M059J (cell line): ENCODE measurements at places on chromosomes 16 and 17.

DNA sequence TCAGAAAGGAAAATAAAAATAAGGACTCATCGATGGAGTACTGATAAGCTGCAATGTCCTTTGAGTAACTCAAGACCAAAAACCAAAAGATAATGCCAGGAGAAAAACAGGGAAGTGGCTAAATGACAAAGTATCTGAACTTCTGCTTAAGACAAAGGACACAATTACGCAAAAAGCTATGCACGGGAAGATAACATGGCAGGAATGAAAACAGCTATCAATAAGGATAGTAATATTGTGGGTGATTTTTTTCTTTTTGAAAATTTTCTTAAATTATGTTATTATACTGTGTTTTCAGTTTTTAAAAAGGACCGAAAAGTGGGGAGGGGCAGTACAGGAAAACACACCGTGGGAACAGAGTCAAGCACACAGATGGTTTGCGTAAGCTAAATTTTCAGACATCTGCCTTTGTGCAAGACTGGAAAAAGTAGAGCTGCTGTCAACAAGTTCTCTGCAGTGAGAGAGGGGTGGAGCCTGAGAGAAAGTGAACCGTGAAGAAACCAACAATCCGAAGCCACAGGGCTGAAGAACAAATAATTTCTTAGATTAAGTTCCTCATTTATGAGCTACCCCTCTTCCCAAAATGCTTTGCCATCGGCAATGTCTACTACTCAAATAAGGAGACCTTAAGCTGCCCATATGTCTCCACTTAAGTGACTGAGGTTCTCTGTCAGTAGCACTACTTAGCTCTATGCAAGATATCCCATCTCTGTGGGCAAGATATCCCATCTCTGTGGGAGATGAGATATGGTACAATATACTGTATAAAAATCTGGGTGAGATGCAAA, 99.9 kb upstream of the CORO6 start:
- no peak for DNase-seq

DNA sequence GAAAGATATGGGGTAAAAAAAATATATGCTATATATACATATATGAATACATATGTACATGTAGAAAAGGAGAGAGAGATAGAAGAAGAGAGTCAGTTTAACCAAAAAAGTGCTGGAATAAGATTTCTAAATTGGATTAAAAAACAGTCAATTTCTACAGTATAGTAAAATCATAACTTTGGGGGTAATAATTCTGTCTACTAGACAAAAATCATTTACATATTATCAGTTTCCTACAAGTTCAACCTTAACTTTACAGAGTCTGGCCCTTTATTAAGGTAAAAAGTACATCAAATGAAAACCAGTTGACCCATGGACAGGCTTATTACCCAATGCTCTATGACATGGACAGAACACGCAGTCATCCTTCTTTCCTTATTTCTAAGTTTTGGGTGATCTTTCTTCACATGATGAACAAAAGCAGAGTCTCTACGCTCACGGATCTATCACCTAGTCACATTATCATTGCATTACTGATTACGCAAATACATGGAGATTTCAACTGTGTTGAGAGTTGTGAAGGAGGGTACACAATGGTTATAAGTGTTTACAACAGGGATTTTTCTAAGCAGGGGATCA, 63.9 kb upstream of the SMIM36 start:
- no peak for DNase-seq

DNA sequence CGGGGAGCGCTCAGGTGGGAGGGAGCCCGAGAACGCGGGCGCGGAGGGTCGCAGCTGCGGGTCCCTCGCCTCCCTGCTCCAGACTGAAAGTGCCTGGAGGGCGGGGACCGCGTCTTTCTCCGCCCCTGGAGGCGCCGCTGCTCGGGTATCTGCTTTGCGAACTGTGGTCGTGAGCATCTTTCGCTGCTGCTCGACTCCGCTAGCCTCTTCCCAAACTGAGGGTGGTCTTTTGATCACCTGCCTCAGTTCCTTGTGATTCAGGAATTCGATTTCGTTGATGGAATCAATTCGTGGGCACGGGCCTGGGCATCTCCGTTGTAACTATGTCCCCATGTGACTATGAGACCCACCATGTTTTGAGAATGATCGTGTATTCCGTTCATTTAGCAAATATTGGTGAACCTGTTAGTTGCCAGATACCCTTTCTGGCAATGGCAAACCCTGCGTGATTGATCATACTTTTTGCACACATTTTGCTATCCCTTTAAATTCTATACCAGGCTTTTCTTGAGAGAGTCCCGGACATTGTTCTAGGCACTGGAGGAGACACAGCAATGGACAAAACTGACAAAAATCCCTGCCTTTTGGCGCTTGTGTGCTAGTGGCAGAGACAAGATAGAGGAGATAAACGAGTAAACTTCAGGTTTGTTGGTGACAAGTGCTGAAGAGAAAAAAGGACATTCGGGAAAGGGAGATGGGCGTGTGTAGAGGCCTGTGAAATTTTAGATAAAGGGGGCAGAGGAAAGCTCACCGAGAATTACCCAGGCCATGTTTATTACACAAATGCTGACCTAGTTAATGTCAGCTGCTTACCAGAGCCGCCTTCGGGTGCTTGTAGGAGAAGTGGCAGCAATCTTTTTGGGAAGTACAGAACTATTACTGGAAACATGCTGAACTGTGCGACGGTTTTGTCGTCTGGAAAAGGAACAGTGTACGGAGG, 948 bp downstream of the UTP18 start:
- no peak for DNase-seq

DNA sequence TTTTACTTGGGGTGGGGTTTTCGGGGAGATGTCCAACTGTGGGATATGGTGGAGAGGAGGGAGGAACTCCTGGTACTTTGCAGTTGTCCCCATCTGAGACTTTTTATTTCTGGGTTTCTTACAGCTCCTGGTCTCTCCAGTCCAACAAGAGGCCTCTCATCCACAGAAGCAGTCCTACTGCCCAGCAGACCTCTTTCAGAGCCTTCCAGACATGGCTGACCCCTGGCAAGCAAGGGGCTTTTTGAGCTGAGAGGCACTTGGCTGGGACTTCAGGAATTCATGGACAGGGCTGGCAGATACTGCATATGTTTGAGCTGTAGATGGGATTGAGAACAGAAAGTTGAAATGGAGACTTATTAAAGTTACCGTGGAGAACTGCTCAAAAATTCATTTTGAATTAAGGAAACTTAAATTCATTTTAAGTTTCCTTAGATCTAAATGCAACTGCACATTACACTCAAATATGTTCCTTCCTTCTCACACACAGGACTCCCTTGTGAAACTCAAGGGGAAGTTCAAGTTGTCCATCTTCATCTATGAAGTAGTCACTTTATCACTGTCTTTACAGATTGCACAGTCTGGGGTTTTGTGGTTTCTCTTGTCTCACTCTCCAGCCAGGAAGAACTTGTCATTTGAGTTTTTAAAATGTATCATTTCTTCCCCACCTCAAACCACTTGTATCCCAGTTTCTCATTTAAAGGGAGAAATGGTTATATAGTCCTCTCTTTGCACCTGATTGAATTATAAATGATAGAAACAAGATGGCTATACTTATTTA, 1.1 kb downstream of the LASP1NB start:
- DNase-seq = peak; percentile 31

- peak; percentile 22 for DNase-seq
Observed at GRCh38 chr17:7477392-7478275, 1.8 kb downstream of the ZBTB4 start.

DNA sequence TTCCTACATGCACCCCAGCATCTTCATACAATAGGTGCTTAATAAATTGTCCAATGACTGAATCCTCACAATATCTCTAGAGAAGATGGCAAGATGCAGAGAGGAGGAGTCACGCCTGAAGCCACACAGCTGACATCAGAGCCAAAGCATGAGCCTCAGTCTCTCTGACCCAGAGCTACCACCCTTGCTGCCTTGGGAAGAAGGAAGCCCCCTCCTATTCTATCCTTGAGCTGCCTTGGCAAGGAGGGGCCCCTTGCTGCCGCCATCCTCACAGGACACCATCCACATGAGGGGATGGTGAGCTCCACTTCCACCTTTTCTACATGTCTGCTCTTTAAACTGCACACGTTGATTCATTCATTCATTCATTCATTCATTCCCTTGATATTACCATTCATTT, 37.0 kb upstream of the C16orf78 start:
- no peak for DNase-seq

DNA sequence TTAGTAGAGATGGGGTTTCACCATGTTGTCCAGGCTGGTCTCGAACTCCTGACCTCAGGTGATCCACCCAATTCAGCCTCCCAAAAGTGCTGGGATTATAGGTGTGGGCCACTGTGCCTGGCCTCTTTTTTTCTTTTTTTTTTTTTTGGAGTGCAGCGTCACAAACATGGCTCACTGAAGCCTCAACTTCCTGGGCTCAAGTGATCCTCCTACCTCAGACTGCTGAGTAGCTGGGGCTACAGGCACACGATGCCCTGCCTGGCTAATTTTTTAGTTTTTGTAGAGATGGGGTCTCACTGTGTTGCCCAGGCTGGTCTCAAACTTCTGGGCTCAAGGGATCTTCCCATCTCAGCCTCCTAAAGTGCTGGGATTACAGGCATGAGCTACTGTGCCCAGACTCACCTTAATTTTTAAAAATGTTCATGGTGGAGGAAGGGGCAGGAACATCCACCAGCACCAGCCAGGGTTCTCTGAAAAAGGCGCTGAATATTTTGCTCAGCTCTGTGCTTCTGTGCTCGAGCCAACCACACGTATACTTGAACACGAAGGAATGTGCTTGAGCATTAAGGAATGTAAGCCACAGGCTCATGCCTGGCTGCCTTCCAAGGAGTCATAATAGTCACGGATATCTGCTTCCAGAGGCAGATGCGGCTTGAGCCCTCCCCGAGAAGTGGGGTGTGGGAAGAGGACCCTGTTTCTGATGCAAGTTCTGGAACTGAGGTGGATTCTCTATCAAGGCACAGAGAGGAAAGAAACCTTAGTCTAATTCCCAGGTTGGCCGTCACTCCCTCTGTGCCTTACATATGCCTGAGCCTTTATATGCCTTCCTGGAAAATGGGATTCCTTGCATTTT, 65.5 kb upstream of the CREBBP start:
- DNase-seq = peak; percentile 99

DNA sequence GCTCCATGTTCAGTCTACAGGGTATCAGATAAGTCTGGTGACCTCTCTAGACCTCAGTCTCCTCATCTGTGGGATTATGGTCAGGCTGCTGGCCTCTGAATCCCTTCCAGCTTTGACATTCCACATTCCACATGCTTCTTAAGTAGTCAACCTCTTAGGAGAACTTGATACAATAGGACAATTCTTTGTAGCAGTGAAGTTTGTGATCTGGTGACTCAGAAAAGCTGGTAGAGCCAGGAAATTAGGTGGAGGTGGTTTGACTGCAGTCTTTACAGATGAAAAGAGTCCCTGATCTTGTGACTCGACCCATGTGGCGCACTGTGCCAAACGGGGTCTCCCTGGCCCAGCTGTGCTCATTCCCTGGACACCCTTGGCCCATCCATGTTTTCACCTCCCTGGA, 147.8 kb downstream of the NTN1 start:
- no peak for DNase-seq

- peak; percentile 58 for DNase-seq
Observed at GRCh38 chr16:21302898-21303528, 24.9 kb upstream of the CRYM start.

DNA sequence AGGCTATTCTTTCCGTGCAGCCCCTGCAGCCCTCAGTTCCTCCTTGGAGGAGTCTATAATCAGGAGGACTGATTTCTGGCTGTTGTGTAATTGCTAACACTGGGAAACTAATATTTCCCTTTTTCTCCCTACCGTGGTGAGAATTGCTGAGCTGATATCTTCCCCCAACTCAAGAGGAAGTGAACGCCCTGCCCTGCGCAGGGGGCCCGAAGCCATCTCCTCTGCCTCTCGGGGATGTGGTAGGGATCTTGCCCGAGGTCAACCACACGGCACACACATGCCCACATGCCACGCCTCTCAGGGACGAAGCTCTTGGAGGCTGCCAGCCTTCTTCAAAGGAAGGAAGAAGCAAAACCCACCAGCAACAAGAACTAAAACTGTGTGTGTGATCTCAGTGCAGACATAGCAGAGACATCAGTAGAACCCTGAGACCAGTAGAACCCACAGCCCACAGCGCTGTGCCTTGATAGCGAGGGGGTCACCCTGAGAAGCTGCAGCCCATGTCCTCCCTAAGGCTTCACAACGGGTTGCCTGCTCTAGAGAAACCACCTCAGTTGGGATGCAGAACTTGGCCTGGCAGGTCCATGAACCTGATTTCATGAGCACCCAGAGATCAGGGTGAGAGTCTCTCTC, 8.9 kb upstream of the ULK2 start:
- DNase-seq = no peak

DNA sequence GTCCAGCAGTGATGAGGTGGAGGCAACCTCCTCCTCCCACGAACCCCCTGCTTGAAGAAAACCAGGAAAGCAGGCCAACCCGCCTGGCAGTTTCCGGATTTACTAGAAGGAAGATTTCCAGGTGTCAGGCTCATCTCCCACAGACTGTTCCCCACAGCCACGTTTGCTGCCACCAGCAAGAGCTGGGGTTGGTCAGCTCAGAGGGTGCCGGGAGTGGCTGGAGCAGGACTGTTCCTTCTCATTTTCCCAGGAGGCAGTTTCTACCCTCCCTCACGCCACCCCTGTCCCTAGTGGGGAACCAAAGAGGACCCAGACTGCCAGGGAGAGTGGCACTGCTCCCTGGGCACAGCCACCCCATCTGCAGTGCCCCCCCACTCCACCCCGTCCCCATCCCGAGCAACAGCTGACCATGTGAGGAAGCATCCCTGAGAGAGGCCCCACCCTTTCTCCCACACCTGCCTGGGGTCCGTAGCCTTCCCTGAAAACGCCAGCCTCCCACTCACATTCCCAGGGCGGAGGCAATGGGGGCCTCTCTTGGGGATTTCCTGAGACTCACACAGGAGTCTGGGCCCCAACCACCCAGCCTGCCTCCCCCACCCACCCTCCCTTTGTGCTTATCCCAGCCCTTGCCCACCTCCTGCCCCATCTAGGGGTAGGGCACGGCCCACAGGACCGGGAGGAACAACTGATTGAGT, 5.9 kb downstream of the KRT17 start:
- DNase-seq = no peak

DNA sequence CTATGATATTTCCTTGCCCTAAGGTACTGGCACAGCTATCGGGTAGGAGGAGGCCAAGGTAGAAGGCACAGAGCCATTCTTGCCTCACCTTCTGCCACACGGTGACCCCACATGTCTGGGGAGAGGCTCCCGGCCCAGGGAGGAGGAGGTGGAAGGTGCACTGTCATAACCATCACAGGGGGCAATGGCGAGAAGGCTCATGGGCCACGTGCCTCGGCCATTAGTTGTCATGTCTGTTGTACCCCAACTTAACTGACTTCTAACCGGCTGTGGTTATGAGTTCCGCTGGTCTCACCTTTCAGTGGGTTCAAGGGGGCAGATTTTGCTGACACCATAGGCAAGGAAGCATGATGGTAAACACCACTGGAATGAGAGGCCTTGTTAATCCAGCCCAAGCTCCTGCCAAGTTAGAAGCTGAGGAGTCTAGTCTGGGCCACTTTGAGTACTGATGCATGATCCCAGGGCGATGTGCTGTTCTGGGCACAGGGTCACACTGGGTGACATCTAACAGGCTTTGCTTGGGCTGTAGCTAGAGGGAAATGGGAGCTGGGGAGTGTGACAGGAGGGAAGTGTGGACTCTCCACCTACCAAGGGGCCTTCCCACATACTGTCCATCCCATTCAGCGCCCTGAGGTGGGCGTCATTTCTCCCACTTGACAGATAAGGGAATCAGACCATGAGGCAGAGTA, 39.6 kb downstream of the HLF start:
- DNase-seq = peak; percentile 98

GRCh38 chr17:5605452-5605851, 21.1 kb upstream of the NLRP1 start:
- DNase-seq = no peak

GRCh38 chr17:36844013-36844412, 93.3 kb upstream of the LHX1 start:
- no peak for DNase-seq

- DNase-seq = peak; percentile 98
Observed at GRCh38 chr17:2406903-2407790, 6.3 kb upstream of the MNT start.
